GOT3 (cell line): ENCODE measurements at places on chromosomes 5 and 9.

DNA sequence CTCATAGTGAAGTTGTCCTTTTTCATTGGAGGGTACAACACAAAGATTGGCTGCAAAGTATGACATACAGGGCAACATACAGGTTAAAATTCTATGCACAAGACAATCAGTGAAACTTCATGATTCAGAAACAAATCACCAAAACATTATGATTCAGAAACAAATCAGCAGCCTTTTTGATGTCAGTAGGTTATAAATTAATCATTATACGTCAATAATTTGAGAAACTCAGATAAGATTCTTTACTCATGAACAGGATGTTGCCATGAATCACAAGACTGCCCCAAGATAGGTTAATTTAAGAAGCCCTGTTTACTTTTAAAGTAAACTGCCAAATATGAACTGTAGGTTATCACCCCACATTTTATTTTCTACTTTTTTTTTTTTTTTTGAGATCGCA, 62.2 kb upstream of the IL33 start:
- no peak for DNase-seq

GRCh38 chr9:26947736-26948135, 694 bp upstream of the PLAA start:
- no peak for DNase-seq

- DNase-seq = no peak
Observed at GRCh38 chr9:114231273-114231672, 75.9 kb downstream of the COL27A1 start.

DNA sequence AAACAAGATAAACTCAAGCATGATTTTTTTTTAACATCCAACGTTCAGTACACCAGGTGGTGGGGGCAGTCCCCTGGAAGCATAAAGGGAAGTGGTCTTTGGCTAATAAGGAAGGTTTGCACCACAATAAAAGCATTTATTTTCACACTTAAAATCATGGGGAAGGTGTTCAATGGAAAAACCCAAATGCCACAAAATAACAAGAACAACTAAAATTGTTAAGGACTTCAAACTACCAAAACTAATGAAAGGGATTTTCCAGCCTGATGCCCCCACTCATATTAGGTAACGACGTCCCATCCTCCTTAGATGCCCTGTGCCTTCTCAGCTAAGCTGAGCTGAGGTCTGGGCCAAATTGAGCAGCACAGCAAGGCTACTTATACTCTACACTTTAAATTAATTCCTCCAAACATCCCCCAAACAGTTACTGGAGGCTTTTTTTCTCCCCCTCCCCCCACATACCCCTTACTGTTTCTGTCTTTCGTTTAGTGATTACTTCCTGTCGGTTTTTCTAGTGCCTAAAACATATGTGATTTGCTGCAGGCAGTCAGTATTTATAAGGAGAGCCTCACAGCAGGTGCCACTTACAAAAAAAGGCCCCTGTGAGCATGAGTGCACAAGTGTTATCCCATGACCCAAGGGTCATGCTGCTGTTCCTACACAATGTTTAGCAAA, 259.7 kb upstream of the ZNF608 start:
- DNase-seq = no peak

DNA sequence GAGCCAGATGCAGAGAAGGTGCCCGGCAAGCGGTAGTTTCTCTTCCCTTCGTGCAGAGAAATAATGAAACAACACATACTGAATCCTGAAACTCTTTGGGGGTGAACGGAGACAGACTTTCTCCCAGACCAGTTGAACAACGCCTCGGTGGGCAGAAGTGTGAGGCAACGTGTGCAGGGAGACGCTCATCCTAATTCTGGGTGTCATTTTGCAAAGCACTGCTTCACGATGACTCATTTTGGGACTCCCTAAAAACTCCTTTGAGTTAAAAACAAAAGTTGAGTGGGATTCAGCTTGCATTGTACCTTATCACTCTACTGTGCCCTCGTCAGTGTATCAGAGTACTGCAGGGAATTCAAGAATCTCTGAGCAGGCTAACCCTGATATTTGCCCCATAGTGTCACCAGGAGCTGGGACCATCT, 3.5 kb upstream of the NEK6 start:
- no peak for DNase-seq

GRCh38 chr9:33881635-33882034, 64.7 kb downstream of the UBE2R2 start:
- no peak for DNase-seq

DNA sequence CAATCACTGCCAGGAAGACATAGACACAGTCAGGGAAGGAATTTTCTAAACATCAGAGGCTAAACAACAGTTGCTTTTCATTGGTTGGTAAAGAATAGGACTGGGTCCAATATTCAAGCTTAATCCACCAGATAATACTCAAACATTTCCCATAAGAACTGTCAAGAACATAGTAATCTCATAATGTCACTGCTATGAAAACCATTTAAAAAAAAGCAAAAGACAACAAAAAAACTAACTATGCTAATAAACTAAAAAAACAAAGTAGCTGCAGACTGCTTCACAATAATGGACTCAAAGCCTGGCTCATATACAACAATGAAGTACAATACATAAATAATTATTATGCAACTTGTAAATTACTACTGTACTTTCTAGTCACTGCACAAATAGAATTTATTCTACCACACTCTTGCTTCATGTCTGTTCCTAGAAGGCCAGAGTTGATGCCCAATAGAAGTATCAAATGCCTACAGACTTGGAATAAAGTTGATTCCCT, 148.7 kb downstream of the MLLT3 start:
- no peak for DNase-seq

DNA sequence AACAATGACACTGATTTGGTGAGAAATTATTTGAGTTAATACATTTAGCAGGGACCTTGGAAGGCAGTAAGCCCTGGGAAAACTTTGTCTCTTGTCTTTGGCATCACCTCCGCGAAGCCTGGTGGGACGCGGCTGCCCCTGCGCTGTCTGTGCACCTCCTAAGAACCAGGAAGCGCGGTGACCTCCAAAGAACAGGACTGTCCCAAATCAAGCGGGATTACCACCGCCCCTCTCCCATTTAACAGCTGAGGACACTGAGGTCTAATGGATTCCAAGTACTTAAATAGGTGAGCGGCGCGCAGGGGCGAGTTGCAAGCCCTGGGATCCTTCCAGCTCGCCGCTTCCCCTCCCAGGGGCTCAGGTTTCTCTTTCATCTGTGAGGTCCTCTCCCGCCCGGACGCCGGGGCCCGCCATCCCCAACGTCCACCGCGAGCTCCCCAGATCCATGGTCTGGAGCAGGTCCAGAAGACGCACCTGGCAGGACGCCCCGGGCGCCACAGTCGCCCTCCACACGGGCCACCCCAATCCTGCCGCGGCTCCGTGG, 432 bp downstream of the STARD4 start:
- no peak for DNase-seq

DNA sequence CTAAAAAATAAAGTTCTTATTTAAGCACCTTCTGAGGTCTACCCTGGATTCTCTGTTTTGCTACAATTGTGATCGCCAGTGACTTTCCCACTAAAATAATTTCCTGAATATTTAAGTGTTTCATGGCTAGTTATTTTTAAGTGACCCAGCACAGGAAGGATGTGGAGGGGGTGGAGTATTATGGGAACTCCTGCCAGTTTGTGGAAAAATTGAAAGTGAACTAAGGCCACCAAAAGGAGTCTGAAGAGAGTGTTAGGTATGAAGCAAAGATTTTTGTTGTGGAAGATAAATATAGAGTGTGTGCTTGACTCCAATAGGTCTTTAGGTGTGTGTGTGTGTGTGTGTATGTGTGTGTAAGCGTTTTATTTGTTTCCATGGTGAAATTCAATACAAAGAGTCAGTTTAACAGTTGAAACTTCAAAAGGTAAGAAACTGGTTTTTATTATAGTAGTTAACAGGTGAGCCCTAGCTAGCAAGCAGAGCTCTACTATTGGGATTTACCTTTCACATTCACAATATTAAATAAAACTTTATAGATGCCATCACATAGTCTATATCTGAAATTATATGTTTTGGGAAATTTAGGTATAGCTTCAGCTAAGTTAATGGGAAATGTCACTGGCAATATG, 25.6 kb downstream of the RASGRF2 start:
- DNase-seq = no peak

DNA sequence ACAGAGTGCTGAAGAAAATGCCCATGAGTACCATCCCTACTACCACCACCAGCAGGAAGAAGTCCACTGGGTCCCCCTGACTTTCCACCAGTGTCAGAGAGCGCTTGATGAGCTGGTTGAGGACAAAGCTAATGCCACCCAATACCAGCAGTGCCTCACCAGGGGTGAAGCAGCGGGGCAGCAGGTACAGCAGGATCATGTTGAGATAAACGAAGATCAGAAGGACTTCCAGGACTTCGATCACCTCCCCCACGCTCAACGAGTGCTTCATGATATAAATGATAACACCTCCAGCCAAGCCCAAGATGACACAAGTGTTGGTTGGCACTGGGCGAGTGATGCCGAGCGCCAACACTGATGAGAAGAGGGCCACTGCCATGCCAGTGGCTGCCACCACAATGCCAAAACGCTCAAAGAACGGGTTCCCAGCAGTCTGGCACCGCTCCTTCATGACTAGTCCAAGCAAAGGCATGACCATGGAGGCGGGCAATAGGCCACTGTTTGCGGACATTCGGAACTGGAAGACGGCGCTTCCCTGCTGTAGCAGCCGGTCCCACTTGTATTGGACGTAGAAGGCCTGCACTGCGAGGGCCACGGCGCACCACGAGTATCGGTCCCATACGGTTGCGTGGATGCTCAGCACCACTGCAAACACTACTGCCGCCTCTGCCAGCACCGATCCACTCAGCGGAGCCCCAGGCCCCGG, 679 bp downstream of the DOLK start:
- no peak for DNase-seq
